ENCODE measurements at places on chromosomes 1 and 21.

DNA sequence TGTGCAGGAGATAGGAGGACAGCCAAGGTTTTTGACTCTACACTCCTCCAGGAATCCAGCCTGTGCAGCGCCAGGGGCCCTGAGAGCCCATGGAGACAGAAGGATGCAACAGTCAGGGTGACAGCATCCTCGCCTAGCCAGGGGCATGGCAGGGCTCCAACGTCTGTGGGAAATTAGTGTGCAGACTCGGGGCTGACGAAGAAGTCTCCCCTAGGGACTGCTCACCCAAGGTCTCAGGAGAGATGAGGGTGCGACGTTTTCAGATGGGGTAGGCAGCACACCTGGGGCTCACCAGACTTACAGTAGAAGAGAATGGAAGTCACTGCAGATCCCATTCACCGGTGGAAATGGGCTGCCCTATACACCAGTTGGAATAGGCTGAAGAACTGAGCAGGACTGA, 241.7 kb downstream of the SETD4 start:
- no peak for DNase-seq

DNA sequence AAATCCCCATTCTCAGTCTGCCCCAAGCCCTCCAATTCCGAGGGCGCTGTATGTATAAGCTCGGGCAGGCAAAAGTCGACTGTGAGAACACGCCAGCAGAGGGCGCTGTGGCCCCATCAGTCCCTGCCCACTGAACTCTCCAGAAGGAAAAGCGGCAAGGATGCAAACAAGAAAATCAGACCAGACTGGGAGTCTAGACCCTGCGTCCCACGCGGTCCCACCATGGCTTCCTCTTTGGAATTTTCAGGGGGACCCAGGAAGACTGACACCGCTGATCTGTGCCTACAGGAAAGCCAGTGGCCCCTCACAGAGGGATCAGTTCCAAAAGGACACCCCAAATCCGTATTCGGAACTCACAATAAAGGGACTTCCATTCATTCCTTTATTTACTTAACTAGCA, 19.5 kb downstream of the TEX35 start:
- peak; percentile 86 for DNase-seq

- DNase-seq = no peak
Measured at GRCh38 chr1:45429561-45430159, 61.3 kb downstream of the TESK2 start.

- no peak for DNase-seq
Measured at GRCh38 chr1:192589813-192590212, 14.2 kb downstream of the RGS1 start.

- no peak for DNase-seq
Measured at GRCh38 chr1:15736038-15736891, at the start of gene SLC25A34. Gene SLC25A34 (plus strand): TSS chr1:15736258. CDS start chr1:15736486, 228 bp downstream.

DNA sequence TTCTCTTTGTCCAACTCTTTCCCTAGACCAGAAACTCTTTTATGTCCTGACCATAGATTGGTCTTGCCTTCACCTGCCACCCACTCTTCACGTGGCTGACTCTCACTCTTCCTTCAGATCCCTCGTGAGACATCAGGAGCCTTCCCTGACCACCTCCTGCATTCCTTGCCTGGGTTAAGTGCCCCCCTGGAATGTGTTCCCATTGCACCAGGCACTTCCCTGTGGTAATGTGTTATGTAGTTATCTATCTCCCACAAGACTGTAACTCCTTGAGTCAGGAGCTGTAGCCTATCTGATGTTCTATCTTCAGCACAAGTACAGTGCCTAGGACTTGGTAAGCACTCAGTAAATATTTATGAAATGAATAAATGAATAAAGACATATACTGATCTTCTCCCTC, 111.2 kb upstream of the CTTNBP2NL start:
- no peak for DNase-seq

GRCh38 chr21:45499201-45499750, 43.0 kb downstream of the SLC19A1 start:
- DNase-seq = no peak

GRCh38 chr21:15687208-15687607, 42.6 kb upstream of the USP25 start:
- peak; percentile 75 for DNase-seq

- no peak for DNase-seq
Measured at GRCh38 chr1:226602186-226603021, 53.8 kb downstream of the STUM start.

- peak; percentile 85 for DNase-seq
Measured at GRCh38 chr21:38985568-38986378, 180.0 kb downstream of the ETS2 start.

- DNase-seq = no peak
Measured at GRCh38 chr21:46191686-46192575, 7.7 kb upstream of the SPATC1L start.

- no peak for DNase-seq
Measured at GRCh38 chr1:99571092-99571734, 74.7 kb upstream of the PALMD start.

- peak; percentile 95 for DNase-seq
Measured at GRCh38 chr1:32981003-32981901, 16.6 kb upstream of the RNF19B start.

DNA sequence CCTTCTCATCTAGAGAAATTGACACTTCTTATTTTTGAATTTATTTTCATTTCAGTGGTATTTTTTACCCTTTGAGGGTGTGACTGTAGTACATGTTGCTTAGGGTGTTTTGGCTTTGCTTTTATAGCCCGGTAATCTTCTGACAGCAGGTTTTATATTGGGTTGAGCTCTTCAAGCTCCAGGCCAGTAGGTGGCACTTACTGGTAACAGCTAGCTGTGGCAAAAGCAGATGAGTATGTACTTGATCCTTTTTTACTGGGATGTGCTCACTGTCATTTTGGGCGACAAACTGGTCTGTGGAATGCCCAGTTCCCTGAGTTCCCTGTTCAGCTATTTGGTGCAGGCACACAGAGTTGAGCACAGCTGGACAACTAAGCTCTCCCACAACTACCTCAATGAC, 916.2 kb upstream of the B3GALT2 start:
- no peak for DNase-seq

- peak; percentile 85 for DNase-seq
Measured at GRCh38 chr1:12087797-12088314, 24.8 kb downstream of the TNFRSF8 start.

- DNase-seq = no peak
Measured at GRCh38 chr1:68199603-68200002, 32.7 kb downstream of the WLS start.

- no peak for DNase-seq
Measured at GRCh38 chr21:44552136-44552535, 831 bp upstream of the KRTAP10-2 start.

DNA sequence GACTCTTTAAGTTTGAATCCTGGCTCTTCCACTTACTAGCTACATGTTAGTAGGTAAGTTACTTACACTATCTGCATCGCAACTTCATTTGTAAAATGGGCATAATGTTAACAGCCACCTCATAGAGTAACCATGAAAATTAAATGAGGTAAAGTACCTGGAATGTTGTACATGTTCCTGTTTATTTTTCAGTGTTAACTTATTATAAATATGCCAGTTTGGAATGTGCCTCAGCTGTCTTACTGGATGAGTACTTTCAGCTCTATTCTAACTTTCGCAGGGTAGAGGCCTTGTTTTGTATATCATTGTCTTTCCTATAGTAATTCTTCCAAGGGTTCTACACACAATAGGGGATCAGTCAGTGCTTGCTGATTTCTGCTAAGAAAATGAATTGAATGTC, 167.4 kb downstream of the DUSP10 start:
- no peak for DNase-seq

DNA sequence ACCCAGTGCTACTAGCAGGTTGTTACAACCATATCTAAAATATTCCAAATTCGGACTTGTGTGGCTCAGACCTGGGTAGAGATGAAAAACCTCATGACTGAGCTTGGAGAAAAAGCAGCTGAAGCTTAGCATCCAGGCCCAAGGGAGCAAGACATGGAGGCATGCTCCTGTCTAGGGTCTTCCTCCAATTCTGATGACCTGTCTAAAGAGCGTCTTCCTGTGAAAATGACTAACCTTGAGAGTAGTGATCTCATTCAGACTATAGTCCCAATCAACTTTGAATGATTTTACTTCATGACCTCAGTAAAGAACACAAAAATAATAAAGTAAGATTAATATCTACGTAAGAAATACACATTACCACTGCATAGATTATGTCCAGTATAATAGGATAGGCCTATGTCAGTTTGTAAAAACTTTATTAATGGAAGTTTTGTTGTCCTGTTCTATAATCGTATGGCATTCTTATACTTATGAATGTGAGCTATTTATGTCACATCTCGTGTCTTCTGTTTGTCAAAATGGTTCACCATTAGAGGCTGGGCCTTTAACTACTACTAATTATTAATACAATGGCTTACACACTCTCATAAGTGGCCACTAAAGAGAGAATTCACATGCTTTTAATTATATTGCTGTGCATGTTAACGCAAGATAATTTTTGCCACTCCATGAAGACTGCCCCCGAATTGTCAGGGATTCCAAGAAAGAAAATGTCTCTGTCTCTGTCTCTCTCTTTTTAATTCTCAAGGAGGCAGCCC, 201.3 kb downstream of the NCAM2 start:
- no peak for DNase-seq

- no peak for DNase-seq
Measured at GRCh38 chr1:204924013-204924759, 53.5 kb downstream of the NFASC start.

DNA sequence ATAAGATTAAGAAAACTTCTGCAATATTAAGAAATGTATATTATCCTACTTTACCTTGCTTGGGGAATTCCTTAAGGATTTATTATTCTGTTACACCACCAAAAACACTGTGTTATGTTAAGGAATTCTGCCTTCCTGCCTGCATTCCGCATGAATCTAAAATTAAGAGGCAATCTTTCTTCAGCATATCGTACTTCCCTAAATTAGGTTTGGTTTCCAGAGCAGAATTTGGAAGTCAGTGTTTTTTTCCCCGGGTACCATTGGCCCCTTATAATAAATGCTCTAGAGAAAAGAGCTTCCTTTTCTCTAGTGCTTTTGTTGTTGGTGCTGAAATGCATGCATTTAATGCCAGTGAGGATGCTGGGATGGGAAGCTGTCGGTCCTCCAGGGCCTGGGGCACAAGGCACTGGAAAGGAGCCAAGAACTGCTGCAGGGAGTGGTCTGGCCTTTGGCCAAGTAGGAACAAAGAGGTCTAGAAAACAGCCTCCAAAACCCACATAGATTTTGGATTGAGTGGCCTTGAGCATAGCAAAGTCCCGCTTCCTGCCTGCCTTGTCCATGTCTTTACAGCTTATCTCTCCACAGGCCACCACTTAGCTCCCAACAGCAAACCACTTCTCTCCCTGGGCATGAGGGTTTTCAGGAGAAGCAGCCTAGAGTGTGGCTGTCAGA, 69.9 kb downstream of the RRAGC start:
- no peak for DNase-seq

- no peak for DNase-seq
Measured at GRCh38 chr1:227306689-227307088, 11.6 kb downstream of the CDC42BPA start.

- no peak for DNase-seq
Measured at GRCh38 chr1:104702731-104703130, 953.0 kb downstream of the AMY1C start.

GRCh38 chr1:29655145-29655544, 418.8 kb downstream of the PTPRU start:
- no peak for DNase-seq

- DNase-seq = peak; percentile 25
Measured at GRCh38 chr21:28207436-28208173, 785.1 kb downstream of the LTN1 start.

DNA sequence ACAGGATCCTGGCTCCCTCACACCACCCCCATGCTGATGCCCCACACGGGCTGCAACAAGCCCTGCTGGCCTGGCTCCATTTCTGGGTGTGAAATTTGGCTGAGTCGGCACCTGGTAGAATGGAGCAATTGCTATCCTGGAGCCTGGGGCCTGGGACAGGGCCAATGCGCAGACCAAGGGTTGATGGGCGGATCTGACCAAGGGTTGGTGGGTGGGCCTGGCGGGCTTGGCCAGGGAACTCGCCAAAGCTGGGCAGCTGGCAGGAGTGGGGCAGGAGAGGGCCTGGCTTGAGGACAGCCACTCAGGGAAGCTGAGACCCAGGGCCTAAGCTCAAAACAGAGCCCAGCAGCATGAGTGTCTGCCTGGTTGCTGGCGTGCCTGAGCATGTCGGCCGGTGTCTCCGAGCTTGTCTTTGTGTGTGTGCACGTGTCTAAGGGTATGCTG, 70.9 kb upstream of the POU3F1 start:
- DNase-seq = no peak

GRCh38 chr1:2412773-2413494, 570 bp upstream of the PEX10 start:
- DNase-seq = no peak

GRCh38 chr1:160722726-160723125, 11.1 kb upstream of the CD48 start:
- no peak for DNase-seq

DNA sequence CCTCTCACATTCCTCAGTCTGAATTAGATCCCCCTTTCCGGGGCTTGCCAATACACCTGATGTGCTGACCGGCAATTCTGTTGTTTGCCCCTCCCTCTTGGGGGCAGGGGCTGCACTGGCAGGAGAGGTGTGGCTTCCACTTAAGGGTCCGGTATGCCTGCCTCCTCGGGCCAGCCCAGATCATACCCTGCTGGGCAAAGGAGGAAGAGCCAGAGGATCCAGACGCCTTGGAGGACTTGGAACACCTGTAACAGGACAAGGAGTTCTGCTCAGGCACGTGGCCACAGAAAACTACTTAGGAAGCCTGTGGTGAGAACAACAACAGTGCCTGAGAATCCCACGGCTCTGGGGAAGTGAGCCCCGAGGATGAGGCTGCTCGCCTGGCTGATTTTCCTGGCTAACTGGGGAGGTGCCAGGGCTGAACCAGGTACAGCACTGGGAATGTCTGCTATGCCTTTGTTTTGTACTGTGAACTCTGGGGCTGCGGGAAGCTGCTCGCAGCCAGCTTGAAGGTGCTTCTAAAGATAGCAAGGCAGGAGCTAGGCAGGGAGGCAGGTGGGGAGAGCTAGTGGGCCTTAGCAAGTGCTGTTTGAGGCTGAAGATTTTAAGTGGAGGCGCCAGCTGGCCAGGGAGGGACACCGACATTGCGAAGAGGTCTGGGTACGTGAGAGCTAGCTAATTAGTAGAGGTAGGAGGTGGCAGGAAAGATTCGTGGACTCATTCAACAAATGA, at the start of gene SMPDL3B:
Gene SMPDL3B, plus strand, starts transcription at position 183 of the 732 bp plus-strand sequence. Its CDS starts 184 bp downstream, at position 367.
- DNase-seq = no peak

- DNase-seq = no peak
Measured at GRCh38 chr1:236495467-236496112, 28.2 kb upstream of the LGALS8 start.

- DNase-seq = no peak
Measured at GRCh38 chr1:47810964-47811682, 186.1 kb downstream of the TRABD2B start.

- peak; percentile 25 for DNase-seq
Measured at GRCh38 chr1:40980068-40980452, 564 bp downstream of the CTPS1 start.

- DNase-seq = no peak
Measured at GRCh38 chr1:220500372-220500771, 27.6 kb upstream of the MARK1 start.

DNA sequence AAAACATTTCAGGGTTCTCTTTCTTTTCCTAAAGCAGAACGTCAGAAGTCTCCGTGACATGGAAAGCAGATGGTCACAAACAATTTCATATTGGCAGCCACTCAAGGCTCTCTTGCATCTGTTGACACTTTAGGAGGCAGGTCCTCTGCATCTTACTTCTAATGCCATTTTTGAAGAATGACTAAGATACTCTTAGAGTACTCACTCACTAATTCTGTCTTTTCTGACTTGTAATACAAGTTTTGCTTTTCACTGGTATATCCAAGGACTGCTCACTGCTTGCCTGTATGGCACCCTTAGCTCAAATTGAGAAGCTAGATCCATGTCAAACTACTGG, 68.3 kb downstream of the PRRX1 start:
- DNase-seq = no peak

Data from suppressor macrophage treated with lipopolysaccharide for 4 hours (primary cell).